ENCODE measurements at places on chromosomes 6 and 20.

GRCh38 chr6:36068586-36068985 is 41.0 kb downstream of the MAPK14 start:
- no peak for DNase-seq

DNA sequence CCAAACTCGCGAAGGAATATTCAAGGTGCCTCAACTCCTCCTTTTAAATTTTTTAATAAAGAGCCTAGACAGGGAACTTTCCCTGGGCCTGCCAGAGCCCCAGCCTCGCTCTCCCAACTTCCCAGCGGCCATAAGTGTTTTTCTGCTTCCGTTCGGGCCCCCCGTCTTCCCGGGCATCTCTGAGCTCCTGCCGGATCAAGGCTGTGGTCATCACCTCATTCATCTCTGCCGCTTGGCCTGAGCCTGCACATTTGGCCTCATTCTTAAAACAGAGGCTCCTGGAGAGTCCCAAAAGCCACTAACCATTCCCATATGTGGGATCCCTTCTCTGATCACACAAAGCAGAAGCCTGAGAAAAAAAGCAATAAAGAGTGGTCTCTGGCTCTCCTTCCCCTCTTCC is 969.1 kb upstream of the DEFB115 start:
- no peak for DNase-seq

GRCh38 chr20:3092611-3093379 is 8.3 kb upstream of the AVP start:
- DNase-seq, result no peak

DNA sequence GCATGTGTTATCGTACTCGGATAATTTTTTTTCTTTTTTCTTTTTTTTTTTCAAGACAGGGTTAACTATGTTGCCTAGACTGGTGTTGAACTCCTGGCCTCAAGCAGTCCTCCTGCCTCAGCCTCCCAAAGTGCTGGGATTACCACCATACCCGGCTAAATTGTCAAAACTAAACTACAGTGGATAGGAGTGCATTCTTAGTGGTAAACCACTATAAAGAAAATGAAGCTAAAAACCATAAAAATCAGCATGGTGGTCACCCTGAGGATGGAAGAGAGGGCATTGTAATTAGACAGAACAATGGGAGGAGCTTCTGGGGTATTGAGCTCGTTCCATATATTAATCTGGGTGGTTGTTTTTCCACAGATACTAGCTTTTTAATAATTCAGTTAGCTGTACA is 6.2 kb upstream of the ZNF318 start:
- no peak for DNase-seq

DNA sequence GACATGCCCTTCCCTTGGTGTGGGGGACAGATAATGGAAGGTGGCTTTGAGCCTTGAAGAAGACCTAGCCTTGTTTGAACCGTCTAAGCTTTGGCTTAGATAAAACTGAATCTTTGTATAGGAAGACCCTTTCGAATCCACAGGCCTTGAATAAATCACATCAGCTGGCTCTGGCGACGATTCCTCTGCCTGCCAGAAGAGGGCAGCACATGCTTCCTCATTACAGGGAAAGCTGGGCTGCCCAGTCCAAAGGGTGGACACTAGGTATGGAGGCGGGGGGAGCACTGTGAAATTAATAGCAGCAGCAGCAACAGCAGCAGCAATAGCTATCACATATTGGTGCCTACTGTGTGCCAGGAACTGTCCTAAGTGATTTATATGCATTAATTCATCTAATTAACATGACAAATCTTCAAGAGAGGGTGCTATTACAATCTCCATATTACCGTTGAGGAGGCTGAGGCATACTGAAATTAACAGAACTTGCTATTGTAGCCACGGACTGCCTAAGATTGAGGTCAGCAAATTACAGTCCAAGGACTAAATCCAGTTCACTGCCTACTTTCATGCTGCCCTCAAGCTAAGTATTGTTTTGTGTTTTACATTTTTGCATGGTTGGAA is 85.1 kb downstream of the CLIC5 start:
- DNase-seq, result peak; percentile 39

DNA sequence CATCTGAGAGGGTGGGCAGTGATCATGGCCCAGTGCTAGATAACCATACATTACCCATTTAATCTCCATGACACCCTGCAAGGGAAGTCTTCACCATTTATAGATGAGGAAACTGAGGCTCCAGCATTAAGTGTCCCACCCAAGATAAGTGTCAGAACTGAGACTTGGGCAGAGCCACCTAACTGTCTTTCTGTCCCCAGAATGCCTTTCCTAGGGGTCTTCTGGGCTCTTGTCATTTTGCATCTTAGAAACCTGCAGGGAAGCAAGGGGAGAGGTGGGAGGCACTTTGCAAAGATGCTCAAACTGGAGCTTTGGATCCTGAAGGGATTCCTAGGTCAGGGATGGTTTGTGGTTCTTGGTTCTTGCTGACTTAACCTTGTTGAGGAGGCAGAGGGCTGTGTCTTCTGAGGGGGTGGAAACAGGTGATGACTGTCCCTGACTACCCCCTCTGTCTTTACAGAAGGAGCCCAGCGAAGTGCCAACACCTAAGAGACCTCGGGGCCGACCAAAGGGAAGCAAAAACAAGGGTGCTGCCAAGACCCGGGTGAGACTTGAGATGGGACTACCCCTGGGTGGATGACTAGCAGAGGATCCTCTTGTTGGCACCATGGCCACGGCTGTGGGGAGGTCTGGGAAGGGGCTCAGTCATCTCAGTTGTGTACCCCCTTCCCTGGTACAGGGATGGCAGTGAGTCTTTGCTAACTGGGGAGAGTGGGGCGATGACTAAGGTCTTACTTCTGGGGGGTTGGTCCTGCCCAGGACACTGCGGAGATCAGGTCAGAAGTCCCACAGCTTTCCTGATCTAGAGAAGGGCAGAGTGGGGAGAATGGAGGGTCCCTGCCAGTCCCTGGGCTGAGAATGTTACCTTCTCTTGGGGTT is 5.8 kb downstream of the HMGA1 start:
- no peak for DNase-seq

GRCh38 chr6:140281236-140281635 is 906.8 kb upstream of the CITED2 start:
- no peak for DNase-seq

GRCh38 chr6:90219209-90219985 is 77.2 kb downstream of the BACH2 start:
- DNase-seq, result no peak

- DNase-seq, result no peak
Measured at GRCh38 chr6:4336778-4337442, 201.5 kb upstream of the ECI2 start.

DNA sequence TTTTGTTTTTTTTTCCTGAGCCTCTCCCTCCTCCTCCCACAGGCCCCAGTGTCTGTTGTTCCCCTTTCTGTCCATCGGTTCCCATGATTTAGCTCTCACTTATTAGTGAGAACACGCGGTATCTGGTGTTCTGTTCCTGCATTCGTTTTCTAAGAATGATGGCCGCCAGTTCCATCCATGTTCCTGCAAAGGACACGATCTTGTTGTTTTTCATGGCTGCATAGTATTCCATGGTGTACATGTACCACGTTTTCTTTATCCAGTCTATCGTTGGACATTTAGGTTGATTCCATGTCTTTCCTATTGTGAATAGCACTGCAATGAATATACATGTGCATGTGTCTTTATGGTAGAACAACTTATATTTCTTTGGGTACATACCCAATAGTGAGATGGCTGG is 105.6 kb upstream of the NUP153 start:
- no peak for DNase-seq

GRCh38 chr6:8983202-8983688 is 547.9 kb upstream of the SLC35B3 start:
- peak; percentile 18 for DNase-seq

GRCh38 chr6:81575442-81575841 is 177.0 kb downstream of the TENT5A start:
- DNase-seq, result no peak

DNA sequence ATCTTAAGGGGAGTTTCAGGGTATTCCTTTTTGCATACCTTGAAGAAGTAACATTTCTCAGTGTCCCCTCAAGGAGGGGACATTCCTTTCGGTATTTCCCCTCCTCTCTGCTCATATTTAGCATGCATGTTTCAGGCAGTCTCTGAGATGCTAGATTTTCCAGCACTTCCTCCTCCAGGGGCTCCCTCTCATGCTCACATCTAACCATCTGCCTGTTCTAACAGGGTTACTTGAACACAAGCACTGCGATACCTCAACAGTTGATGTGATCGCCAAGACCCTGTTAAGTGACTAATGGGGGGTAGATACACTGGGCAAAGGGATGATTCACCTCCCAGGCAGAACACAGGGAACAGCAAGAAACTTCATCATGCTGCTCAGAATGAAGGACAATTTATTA is 12.9 kb upstream of the MCM3 start:
- no peak for DNase-seq

GRCh38 chr6:157230910-157231309 is 92.4 kb downstream of the TMEM242 start:
- no peak for DNase-seq

GRCh38 chr6:46715141-46715540 is 20.0 kb downstream of the PLA2G7 start:
- no peak for DNase-seq

- DNase-seq, result no peak
Measured at GRCh38 chr6:134537146-134537555, 219.2 kb upstream of the SGK1 start.

GRCh38 chr20:49612127-49612738 is 44.3 kb upstream of the PTGIS start:
- DNase-seq, result no peak

- no peak for DNase-seq
Measured at GRCh38 chr6:52499681-52500236, 77.1 kb downstream of the TRAM2 start.

GRCh38 chr6:6836609-6837406 is 248.3 kb downstream of the LY86 start:
- no peak for DNase-seq

DNA sequence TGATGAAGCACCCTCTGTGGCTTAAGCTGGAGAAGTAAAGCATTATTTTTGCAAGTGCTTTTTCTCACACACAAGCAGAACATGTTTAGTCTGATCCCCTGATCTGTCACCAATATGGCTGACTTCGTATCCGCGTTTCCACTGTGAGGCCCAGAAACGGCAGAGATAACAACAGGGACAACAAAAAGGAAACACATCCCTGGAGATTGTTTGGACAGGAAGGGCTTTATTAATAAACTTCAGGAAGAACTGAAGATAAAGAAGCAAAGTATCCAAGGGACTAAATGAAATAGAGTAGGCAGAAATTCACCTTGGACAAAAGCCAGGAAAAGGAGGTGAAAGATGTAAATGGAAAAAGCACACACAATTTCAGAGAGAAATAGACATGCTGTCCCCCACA is 49.2 kb downstream of the RARS2 start:
- DNase-seq, result no peak

- no peak for DNase-seq
Measured at GRCh38 chr20:10982692-10983091, 308.9 kb upstream of the JAG1 start.

GRCh38 chr6:219641-220198 is 72.6 kb upstream of the DUSP22 start:
- DNase-seq, result no peak

DNA sequence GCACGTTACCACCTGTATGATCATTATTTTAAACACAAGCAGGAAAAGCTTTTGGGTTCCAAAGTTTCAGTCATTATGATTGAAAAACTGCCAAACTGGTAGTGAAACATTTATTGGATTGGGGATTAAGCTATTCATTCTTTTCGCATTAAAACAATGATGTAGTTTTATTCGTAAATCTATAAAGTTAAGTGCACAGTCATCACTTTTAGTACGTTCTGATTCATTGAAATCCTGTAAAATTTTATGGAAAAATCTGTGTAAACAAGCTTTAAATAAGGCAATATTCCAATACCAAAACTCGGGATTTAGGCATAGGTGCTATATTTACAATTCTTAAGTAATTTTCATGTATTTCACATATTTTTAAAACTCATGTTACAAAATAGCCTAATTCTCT is 379.9 kb downstream of the PLCB1 start:
- no peak for DNase-seq

DNA sequence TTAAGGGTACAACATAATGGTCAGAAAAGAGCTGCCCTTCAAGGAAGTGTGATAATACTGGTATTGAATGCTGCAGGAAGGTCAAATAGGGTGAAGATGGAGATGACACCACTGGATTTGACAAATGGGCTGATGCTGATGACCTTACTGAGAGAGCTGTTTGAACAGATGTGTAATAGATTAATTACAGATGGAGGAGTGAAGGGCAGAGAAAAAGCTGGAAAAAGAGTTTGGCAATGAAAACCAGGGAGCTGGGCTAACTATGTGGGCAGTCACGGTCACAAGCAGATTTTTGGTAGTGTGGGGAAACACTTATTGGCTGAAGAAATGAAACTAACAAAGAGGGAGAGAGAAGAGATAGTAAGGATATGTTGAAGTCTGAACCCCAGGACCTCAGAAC is 83.6 kb upstream of the ENPP5 start:
- no peak for DNase-seq

DNA sequence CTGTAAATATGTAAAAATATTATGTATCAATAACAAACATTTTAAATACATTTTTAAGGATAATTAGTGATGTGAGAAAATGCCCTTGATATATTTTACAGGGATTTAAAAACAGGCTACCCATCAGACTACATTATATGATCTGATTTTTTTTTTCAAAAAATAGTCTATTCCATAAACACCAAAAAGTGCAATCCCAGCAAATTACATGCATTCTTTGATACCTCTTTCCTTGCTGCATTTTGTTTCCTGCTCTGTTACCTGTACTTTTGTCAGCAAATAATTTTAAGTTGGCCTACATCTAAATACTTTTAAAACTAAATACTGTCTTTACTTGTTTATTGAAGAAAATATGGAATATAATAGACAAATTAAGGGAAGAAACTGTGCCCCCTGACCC is 306.2 kb upstream of the ARID1B start:
- DNase-seq, result no peak

DNA sequence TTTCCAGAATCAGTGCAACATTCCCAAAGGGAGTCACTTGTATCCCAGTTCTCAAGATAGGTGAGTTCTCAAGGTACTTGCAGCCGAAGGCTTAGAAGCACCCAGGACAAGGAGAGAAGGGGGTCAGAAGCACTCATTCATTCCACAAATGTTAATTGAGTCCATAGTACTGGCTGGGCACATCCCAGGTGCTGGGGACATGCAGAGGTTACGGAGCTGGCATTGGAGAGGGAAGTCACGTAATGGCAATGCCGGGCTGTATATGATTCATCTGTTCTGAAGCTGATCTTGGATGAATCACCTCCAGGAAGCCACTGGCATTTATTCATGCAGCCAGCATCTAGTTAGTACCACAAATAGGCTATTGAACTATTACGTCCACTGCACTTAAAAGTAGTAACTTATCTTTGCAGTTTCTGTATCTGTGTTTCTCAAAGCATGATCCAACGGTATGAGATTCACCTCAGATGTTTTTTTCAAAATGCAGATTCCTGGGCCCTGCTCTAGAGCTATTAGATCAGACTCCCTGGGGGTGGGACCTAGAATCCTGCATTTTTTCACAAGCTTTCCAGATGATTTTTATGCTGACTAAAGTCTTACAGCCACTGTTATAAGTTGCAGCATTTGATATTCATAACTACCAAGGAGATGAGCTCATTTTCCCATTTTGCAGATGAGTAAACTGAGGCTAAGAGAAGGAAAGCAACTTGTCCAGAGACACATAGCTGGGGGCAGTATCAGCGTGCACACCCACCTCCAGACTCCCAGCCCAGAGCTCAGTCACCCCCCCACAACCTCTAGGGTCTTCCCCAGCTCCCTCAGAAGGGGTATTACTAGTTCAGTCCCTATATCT is 44.1 kb upstream of the ID1 start:
- DNase-seq, result no peak

- no peak for DNase-seq
Measured at GRCh38 chr6:11350294-11350693, 117.8 kb upstream of the NEDD9 start.
